H1 (cell line): ENCODE measurements at places on chromosomes 2 and 18. TPM values are rescaled to one million over a fixed set of nuclear protein-coding genes. Genes with fewer than 3 reads are reported as not detected.

Gene CIDEA
- polyA plus RNA-seq, result 0.06 TPM in 1 of 2 replicates, not detected in the other

Gene RSAD2
- polyA plus RNA-seq, result not detected in 2 replicates

Gene MC5R
- 1.1 and 1.4 TPM in 2 replicates for polyA plus RNA-seq

DNA sequence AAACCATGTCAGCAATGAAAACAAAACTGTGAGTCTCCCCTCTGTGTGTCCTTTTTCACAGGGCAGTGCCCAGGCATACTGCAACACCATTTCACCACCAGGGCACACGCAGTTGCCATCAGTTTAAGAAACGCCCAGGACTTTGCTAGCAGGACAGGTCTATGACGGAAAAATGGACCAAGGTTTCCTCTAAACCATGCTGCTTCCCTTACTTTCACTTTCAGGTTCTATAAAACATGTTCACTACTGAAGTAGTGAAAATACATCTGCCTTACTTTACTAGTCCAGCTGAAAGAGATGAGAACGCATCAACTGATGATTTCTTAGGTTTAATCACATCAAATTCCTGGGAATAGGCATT, 110.5 kb downstream of the TCF4 start:
- no peak for DNase-seq

Gene TUBA3D
- polyA plus RNA-seq, result 0.15 and 0.36 TPM in 2 replicates

GRCh38 chr2:12549641-12550040, 167.1 kb upstream of the TRIB2 start:
- DNase-seq, result no peak

GRCh38 chr2:174593574-174594203, 3.9 kb downstream of the WIPF1 start:
- DNase-seq, result no peak

DNA sequence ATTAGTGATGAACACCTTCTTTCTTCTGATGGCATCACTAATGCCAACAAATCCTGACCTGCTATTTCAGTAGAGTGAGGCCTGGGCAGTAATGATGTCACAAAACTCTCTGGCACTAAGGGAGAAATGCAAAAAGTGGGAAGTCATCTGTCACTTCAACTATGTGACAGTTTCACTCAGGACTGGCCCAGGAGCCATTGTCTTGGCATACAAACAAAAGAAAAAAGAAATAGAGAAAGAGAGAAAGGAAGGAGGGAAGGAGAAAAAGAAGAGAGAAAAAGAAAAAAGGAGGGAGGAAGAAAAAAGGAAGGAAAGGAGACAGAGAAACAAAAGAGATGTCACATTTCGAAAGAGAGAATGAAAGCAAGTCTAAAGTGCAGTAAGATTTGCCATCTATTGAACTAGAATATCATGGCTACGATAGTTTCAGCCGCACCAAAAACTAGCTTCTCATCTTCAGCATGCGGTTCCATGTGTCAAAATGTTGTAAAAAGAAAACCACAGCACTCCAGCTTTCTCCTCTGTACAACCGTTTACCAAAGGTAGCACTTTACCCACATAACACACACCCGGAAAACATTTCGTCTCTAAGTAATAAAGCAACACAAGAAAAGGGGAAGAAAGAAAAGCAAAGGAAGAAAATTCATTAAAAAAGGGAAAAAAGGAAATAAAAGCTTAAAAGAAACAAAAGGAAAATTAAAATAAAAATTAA, 50.1 kb downstream of the CD226 start:
- DNase-seq, result no peak

GRCh38 chr18:50523165-50523564, 36.7 kb upstream of the MAPK4 start:
- no peak for DNase-seq

- no peak for DNase-seq
Observed at GRCh38 chr2:61855318-61855613, 1.4 kb upstream of the FAM161A start.

GRCh38 chr2:235900631-235901030, 267.6 kb downstream of the GBX2 start:
- no peak for DNase-seq

Gene IRS1
- 9.1 and 12.0 TPM in 2 replicates for polyA plus RNA-seq

GRCh38 chr18:35042389-35043071, 1.3 kb downstream of the MAPRE2 start:
- DNase-seq, result no peak

Gene MALL
- 7.9 and 8.0 TPM in 2 replicates for polyA plus RNA-seq

DNA sequence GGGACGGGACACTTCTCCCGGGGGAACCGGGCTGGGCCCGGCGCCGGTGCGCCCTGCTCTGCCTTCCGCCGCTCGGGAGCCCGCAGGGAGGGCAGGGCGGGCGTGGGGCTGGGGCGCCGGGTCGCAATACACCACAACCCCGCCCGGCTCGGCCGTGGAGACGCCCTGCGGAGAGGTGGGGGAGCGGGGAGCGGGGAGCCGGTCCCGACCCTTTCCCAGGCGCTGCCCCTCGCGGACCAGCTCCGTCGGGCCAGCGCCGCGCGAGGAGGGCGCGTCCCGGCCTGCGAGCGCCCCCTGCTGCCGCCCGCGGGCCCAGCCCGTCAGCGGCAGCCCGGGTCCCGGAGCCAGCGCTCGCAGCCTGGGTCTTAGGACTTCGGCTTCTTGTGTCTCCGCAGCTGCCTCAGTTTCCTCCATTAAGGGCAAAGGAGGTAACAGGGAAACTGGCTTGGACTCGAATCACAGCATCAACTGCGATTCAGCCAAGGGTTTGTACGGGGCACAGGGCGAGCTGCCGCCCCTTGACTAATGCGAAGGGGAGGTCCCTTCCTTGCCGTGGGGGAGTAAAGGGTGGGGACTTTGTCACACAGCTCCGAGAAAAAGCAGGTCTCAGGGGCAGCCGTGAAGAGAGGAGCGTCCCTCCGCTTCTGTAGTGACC, 635 bp upstream of the ADRA2B start:
- no peak for DNase-seq

- DNase-seq, result no peak
Observed at GRCh38 chr2:137952586-137953129, 11.6 kb upstream of the HNMT start.

DNA sequence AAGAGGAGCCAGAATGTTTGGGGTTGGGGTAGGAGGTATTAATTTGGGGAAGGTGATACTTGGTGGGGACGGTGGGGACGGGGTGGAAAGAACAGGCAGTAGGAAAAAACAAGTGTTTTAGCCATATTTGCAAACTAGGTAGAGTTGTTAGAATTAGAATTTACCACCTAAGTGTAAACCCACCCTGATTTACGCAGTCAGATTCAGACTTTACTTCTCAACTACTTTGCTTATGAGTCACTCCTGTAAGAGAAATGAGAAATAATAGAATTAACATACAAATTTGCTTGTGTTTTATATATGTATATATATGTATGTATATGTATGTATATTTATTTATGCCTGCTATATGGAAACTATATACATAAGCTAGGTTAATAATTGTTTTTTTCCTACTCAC, 1168.2 kb upstream of the ZEB2 start:
- no peak for DNase-seq

Gene C2orf81
- polyA plus RNA-seq, result 1.6 and 2.4 TPM in 2 replicates

GRCh38 chr2:60394463-60394862, 159.0 kb downstream of the BCL11A start:
- DNase-seq, result no peak

DNA sequence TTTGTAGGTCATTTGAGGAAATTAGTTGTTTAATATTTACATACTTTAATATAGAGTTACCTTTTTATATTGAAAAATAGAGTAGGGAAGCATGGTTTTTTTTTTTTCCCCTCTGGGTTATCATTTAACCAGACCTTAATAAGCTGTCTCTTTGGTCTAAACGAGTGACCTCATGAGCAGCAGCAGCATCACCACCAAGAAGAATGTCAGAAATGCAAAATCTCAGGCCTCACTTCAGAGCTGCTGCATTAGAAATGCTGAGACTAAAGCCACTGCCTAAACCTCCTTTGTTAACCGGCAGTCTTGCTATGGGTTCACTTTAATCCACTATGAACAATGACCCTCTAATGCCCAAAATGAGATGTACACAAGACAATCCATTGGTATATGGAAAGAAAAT, 733.7 kb upstream of the FAM98A start:
- DNase-seq, result no peak

DNA sequence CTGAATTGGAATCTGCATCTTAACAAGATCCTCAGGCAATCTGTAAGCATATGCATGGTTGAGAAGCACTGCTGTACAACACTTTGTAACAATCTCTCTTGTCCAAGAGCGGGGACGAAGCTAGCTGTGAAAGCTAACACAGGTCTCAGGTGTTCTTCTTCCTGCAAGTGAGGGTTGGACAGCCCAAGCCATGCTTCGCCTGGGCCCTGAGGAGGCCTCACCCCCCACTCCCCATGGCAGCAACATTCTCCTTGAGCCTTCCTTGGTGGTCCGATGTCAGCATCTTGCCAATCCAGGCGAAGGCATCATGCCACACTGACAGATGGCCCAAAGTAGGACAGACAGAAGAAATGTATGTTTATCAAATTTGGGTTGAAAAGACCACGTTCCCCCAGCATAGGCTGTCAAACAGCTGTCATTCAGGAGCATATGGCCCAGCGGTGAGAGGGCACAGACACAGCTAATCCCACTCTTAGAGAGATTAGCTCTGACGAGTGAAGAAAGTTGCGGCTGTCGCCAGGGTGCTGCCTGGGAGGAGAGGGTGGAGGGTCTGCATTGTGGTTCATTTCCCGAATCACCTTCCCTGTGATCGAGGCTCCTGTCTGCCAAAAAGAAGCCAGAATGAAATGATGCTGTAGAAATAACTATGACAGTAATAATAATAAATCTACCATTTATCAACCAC, 344.7 kb downstream of the MYCN start:
- DNase-seq, result no peak

GRCh38 chr2:240873805-240874714, 5.4 kb downstream of the AGXT start:
- no peak for DNase-seq

DNA sequence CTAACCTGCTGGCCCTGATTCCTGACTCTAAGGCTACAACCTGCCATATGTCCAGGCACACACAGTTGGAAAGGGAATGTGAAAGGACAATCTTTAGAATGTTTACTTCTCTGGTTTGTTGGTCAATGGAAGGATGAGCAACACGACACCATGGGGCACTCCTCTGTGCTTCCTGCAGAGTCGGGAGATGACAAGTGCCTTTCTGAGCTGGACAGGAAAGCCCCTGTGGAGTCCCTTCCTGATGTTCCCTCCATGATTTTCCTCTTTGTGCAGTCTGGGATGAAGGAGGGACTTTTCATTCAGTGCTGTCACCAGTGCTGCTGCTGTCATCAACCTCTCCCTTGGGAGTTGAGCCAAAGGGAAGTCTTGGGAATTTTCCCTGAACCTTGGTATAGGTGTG, 22.6 kb upstream of the SERPINB7 start:
- DNase-seq, result no peak

- no peak for DNase-seq
Observed at GRCh38 chr18:34115409-34116081, 109.2 kb downstream of the NOL4 start.

DNA sequence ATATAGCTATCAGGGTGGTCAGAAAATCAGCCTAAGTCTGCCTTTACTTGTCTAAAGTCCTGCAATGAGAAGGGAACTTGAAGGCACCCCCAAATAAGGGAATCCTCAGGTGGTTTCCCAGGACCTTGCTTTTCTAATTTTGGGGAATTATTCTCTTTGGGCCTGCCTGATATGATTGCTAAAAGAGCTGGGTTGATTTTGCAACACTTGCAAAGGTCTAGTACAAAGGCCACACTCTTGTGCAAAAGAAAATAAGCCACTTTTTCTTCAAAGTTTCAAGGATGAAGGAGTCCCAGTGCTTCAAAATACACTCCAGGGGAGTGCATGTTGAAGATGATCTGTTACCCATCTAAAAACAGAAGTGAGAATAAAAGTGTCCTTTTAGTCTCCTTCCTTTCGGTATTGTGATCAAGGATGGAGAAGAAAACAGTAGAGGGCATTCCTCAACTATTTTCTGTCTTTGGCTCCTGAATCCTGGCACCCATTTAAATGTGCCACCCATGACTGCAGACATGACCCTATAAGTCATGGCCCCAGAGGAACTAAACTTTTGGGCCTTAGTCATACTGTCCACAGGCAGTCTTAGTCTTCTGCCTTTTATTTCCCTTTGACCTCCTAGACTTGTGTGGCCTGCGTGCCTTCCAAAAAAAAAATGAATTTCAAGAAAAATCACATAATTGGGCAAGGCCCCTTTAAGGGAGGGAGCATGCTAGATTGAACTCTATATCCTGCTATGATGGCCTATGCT, 5.1 kb downstream of the SULT1C3 start:
- no peak for DNase-seq

Gene CAVIN2
- polyA plus RNA-seq, result 0.03 TPM in 2 replicates

Gene NABP1
- 0.58 and 0.63 TPM in 2 replicates for polyA plus RNA-seq

Gene SNRNP27
- 10.9 and 11.1 TPM in 2 replicates for polyA plus RNA-seq

Gene ANKRD62
- not detected in 2 replicates for polyA plus RNA-seq

GRCh38 chr18:74587441-74587840, 10.2 kb upstream of the ZNF407 start:
- no peak for DNase-seq

DNA sequence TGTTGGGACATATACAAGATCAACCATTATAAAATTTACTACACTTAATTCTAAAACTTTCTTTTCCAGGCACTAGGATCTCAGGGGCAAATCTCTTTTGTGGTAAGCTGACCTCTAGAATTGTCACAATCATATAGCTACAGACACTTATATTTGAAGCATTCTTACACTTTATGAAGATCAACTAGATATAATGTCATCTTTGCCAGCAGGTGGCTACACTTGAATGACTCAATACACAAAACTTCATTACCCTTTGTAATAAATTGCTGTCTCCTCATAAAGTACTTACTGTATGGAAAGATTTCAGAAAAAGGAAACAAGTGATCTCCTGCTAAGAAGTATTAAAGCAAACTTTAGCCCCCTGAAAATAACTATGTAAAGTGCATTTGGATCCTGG, 77.8 kb downstream of the RDH14 start:
- DNase-seq, result no peak
